Stimulated activated CD4-positive, alpha-beta T cell treated with anti-CD3 and anti-CD28 coated beads, Interleukin-4, amount 100 ng/mL, for 24 hours (primary cell): ENCODE measurements at places on chromosomes 4 and X.
A peak's percentile ranks its signal among the peaks of the same experiment; 100 is the strongest.

DNA sequence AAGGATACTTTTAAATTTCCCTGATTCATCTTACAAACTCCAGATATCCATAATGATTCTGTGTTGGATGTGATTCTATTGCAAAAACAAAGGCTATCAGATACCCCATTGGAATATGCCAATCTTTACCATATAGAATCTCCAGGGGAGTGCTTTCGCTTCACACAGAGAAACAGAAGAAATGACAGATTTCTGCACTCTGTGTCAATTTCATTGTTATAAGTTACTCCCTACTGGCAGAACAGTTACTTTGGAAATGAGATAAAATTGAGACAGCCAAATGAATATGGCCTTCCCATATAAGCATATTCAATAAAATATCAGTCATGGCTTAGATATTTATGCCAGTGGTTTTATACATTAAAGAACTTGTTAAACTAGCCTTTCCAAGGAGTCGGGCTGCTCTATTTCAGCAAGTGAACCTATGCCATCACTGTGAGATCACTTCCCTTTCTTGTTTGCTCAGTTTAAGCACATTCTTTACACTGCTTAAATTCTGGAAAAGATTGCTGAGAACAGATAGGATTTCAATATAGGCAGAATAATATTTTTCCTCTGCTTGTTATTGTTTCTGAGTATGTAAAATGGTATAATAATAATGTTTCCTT lies 127.5 kb upstream of the ANXA10 start:
- no peak for DNase-seq

DNA sequence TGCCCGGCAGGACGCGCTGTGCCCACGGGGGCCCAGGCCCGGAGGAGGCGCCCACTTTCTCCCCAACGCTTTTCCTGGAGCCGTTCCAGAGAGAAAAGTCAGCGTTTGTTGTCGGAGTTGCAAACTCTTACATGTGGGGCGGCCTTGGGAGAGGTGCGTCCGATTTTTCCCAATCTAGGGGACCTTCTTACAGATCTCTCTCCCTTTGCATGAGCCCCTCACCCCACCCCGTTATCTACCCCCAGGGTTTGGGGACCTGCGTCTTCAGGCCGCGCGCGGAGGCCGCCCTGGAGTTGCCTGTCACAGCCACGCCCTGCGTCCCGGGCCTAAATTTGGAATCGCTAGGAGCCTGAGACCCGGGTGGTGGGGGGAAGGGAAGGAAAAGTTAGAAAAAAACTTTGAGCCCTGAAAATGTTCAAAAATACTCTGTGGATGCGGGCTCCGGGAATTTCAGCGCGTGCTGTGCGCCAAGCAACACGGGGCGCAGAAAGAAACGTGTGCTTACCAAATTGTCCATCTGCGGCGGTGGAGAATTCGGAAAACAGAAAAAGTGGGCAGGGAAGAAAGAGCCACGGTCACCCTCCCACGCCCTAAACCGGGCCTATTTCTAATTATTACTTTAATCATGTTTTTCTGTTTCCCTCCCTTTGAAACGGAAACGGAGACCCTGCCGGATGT lies 587 bp downstream of the CD99 start:
- DNase-seq = peak; percentile 45

DNA sequence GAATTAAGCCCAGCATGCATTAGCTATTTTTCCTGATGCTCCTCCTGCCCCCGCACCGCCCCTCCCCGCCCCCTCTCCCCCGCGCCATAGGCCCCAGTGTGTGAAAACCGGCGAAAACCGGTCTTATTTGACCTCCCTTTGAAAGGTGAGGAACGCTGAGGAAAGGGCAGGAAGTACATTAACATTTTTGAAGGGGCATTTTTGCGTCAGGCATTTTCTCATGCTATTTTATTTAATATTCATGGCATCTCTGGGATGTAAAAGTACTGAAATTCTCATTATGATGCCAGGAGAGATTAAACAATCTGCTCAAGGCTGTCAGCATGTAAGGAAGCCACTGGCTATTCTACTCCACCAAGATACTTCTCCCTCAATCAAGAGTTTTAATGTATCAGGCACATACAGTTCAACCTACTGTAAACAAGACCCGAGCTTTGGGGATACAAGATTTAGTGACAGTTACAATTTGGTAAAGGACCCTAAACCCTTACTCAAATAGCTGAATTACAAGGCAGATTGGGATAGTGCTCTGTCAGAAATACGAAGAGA lies 1.2 kb upstream of the NMU start:
- DNase-seq = no peak

DNA sequence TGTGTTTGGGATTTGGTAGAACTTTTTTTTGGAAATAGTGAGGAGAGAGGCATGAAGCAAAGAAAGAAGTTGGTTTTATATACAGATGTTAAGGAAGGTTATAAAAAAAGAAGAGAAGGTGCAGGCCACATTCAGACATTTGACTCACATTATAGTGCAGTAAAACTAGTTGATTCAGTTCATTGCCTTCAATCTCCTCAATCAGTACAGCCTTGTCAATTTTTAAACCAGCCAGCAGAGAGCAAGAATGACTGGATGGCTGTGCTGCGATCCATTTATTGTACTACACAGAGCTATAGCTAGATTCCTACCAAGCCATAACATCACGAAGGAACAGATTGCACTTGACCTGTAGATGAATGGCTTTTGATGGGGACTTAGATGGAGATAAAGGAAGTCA lies 79.7 kb upstream of the LSM6 start:
- no peak for DNase-seq

DNA sequence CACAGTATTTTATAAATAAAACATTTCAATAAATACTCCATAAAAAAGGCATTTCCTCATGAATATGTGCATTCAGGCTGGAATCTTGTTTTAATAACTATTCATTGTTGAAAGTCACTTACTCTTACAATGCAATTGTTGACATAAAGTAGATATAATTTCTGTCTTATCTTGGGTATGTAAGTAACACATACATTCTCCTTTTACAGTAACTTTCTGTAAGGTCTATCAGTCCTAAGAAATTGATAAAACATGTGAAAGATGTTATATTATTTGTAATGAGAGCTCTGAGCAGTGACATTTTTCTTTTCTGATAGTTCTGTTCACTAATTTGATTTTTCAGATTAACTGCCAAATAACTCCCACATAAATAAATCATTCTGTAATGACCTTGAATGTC lies 1249.2 kb downstream of the STIM2 start:
- no peak for DNase-seq

GRCh38 chr4:89221167-89221867 lies 86.3 kb downstream of the GPRIN3 start:
- no peak for DNase-seq

GRCh38 chr4:47444031-47444430 lies 19.5 kb downstream of the COMMD8 start:
- DNase-seq = no peak

- DNase-seq = no peak
These were observed 49.5 kb downstream of the JADE3 start for GRCh38 chrX:46961574-46962283.

DNA sequence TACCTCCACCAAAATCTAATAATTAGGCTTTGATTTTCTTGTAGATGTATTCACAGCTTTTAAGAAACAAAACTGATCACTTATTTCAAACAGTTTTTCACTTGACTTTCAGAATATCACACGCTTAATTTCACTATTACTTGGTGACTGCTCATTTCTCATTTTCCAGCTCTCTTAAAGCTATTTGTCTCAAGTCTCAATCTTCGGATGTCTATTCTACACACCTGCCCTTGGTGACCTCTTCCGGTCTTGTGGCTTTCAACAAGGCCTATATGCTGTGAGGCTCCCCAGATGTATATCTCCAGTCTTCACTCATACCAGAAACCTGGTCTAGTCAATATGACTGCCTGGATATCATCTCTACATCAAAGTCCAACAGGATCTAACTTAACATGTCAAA lies 34.9 kb upstream of the ANXA10 start:
- DNase-seq = no peak

- DNase-seq = no peak
These were observed 449.6 kb downstream of the FSTL5 start for GRCh38 chr4:161714022-161714751.

DNA sequence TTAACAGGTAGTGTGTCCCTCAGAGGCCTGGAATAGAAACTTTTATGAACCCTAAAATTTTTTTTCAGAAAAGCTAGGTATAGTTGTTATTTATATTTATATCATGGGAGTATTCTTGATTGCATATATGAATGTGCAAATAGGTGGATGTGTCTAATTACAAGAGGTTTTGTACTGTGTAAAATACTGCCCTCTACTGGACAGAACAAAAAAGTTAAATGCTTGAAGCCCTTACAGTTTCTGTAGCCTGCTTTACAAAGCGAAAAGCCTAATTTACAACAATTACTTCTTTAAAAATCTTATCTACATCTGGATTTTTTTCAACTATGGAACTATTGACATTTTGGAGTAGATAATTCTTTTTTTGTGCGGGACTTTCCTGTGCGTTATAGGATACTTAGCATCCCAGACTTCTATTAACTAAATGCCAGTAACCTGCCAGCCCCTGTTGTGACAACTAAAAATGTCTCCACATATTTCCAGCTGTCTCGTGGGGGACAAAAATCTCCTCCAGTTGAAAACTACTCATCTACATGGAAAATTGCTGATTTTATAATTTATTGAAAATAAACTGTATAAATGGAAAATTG lies 35.1 kb downstream of the ENPEP start:
- no peak for DNase-seq
